ENCODE measurements at places on chromosomes 16 and 17. TPM values are rescaled to one million over a fixed set of nuclear protein-coding genes. Genes with fewer than 3 reads are reported as not detected.

Gene WWOX
- total RNA-seq = 24.6 TPM

Gene CD300C
- total RNA-seq = 0.13 TPM

Gene NPIPB8
- total RNA-seq = 0.87 TPM

Gene SRL
- total RNA-seq = not detected

Gene HSDL1
- 19.1 TPM for total RNA-seq

Gene ZFP1
- total RNA-seq = 10.7 TPM

Gene SPSB3
- 24.2 TPM for total RNA-seq

Gene G6PC1
- not detected for total RNA-seq

Gene RGS11
- total RNA-seq = 2.7 TPM

Gene CACNA1G
- 0.37 TPM for total RNA-seq

Gene MYH2
- not detected for total RNA-seq

Gene PTRH2
- total RNA-seq = 30.8 TPM

Gene SCGB1C2
- not detected for total RNA-seq

Gene FBXW10B
- total RNA-seq = 0.56 TPM

Gene OVCA2
- 33.4 TPM for total RNA-seq

Gene CBX8
- total RNA-seq = 4.2 TPM

Gene RNFT1
- total RNA-seq = 15.4 TPM

Gene ZFPM1
- total RNA-seq = 1.7 TPM

Gene TBC1D16
- 25.4 TPM for total RNA-seq

Gene SOST
- total RNA-seq = 3.4 TPM

Gene KPNB1
- 259 TPM for total RNA-seq

Gene ACSM2A
- not detected for total RNA-seq

Gene PRDM7
- total RNA-seq = not detected

Gene BEAN1
- not detected for total RNA-seq

Gene PLLP
- total RNA-seq = 0.31 TPM

Gene ABCC11
- 0.26 TPM for total RNA-seq

Gene GPR142
- total RNA-seq = not detected

Gene LRRC75A
- total RNA-seq = 2.5 TPM

Gene ABCA9
- 76.4 TPM for total RNA-seq

Gene TNFRSF17
- total RNA-seq = not detected

Gene FKBP10
- 354 TPM for total RNA-seq

Gene OR3A2
- total RNA-seq = 0.06 TPM

Gene CD19
- not detected for total RNA-seq

Gene HBA1
- total RNA-seq = not detected

Gene HBA2
- total RNA-seq = not detected

Gene TEKT1
- total RNA-seq = not detected

Gene CTRB2
- total RNA-seq = not detected

Gene NMT1
- 82.8 TPM for total RNA-seq

All from aortic smooth muscle cell (primary cell).